ENCODE measurements at places on chromosomes 6 and 20.

DNA sequence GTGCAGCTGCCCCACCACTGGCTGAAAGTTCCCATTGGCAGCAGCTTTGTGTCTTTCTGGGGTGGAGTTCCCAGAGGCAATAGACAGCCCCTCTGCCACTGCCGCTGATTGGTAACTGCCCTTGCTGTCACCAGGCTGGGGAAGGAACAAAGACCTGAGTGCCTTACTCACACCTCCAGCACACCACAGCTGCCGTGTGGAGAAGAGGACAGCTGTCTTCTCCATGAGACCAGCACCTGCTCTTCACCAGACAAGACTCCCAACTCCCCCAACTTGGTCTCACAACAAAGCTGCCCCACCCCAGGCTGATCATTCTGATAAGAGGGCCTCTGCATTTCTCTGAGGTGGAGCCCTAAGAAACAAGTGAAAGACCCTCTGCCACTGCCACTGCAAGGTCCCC lies 39.7 kb upstream of the PTCHD4 start:
- DNase-seq: no peak

DNA sequence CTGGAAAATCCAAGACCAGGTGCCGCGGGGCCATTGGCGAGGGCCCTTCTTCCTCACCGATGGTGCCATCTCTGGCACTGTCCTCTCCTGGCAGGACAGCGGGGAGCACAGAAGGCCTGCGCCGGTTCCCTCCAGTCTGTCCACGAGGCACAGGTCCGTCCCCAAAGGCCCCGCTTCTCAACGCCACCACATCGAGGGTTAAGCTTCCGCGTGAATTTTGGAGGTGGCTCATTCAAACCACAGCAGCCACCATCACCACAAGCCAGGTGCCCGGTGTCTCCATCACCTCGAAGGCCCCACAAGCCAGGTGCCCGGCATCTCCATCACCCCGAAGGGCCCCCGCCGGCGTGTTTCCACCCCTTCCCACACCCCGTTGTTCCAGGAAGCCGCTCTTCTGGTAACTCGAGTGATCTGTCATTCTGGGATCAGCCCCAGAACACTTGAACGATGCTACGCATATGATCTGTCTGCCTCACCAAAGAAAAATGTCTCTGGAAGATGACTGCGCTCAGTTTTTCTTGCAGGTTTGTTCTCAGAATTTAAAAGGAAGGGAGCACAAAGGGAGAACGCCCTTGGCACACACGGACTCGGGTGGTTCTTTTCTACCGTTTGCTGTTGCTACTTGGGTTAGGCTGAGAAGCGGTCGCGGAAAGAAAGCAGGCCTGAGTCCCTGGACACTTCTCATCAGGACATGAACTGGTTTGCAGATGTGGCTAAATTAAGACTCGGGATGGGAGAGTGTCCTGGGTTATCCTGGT lies 9.9 kb upstream of the KIF25 start:
- no peak for DNase-seq

- DNase-seq: no peak
Observed at GRCh38 chr6:3228046-3228671, 706 bp upstream of the TUBB2B start.

DNA sequence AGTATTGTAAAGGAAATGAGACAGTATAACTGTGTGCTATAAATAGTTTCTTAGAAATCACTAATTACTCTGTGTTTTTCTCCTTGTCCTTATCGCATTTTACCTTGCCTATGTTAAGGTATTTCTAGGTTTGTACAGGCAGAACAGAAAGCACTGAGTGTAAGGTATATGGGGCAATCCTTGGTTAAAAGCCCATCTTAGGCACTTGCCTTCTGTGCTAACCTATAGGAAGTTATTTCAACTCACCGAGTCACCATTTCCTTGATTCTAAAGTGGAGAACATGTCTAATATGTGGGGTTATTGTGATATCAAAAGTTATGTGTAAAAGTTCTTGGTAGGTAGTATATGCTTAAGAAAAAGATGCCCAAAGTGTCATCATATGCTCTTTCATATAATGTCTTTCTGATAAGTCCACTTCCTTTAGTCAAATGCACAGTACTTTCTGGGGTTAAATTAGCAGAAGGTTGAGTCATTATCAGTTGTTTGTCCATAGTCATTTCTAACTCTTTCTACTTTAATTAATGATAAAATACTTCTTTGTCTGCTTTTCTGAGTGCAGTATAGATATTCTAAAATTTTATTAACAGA lies 276.4 kb downstream of the UTRN start:
- no peak for DNase-seq

DNA sequence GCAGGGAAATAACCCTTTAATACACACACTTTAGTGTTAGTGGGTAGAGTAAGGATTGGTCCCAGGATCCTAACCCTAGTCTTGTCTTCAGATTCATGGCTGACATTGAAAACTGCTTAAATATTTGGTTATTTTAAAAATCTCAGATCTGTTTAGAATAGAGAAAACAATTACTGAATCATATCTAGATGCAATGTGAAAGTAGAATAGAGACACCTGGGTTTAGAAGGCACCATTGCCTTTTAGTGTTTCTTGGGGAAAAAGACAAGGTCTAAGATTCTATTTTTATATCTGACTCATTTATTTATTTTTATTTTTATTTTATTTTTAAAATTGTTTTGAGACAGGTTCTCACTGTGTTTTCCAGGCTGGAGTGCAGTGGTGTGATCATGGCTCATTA lies 6.0 kb downstream of the DDX43 start:
- no peak for DNase-seq

- no peak for DNase-seq
Observed at GRCh38 chr6:10332111-10332510, 82.8 kb downstream of the TFAP2A start.

DNA sequence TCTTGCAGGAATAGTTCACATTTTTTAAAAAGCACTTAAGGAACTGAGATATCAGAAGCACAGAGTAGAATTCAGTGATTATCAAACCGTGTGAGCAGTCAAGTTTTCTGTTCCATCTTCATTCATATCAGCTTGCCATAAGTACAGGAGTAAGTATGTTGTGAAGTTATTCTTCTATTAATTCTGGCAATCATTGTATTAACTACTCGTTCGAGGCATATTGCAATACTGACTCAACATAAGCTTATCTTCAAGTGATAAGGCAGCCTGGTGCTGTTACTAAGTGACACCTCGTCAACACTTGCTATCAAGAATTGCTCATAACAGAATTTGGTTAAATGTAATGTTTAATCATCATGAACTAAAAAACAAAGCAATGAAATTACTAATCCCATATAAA lies 75.7 kb upstream of the SNX9 start:
- DNase-seq: no peak

- no peak for DNase-seq
Observed at GRCh38 chr20:21125072-21125848, 622 bp upstream of the KIZ start.
